ENCODE measurements at places on chromosomes 6 and 20.
A peak's percentile ranks its signal among the peaks of the same experiment; 100 is the strongest.

DNA sequence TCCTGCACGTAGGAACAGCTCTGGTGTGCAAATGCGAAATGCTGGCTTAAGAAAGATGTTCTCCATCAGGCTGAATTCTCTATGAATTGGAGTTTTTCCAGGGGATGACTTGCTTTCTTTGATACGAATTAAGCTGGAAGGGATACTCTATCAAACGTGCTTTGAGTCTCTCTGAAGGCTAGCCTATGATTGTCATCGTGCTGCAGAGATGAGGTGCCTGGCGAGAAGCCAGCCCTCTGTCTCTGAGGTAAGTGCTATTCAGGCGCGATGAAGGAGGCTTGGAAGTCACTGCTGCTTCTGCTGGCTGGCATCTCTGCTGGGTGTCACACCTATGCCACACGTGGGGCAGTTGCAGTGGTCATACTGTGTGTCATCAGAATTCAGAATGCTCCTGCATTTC, 223.7 kb downstream of the TAF4 start:
- no peak for DNase-seq

DNA sequence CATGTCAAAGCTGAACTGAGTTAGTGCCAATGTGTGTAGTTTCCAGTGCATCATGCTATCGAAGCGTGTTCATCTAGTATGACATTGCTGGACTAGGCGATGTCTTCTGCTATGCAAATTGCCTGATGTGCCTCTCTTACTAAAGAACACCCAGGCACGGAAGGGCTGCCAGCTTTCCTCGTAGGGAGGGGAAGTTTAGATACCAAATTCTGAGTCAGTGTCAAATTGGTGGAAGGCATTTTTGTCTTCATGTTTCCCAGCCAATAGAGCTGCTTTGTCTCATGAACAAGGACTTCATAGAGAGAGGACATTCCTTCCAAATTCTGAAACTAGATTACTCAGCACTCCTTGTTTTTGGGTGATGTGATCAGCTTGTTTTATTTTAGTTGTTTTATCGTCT, 320.1 kb downstream of the BTBD3 start:
- no peak for DNase-seq

- no peak for DNase-seq
Observed at GRCh38 chr6:144657691-144658090, 372.6 kb downstream of the UTRN start.

- no peak for DNase-seq
Observed at GRCh38 chr20:25053255-25054031, 4.5 kb downstream of the ACSS1 start.

GRCh38 chr6:26524722-26525370, 13.3 kb upstream of the HMGN4 start:
- no peak for DNase-seq

DNA sequence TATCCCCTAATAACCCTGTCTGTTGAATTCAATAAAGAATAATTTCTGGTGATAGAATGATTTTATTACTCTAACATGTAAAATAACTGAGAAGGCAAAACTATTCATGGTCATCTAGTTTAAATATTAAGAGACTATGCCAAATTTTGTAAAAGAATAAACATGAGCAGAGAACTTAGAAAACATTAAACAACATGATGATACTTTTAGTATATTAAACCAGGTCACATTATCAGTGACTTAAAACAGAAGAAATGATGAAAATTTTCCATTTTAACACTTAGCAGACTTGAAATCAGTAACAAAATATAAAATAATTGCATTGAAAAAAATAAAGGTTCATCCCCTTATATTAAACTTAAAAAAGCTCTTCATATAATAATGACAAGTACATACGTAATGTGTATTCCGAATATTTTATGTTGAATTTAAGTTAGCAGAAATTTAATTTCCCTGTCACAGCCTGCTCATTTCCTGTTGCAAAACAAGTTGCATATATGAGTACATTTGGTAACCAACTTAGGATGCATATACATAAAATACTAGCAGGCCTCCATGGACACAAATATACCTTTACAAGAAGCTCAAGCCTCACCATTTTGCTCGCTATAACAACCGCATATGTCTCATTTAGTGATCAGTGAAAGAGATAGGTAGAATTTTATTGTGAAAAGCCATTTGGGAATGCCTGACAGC, 40.6 kb downstream of the DTNBP1 start:
- no peak for DNase-seq

GRCh38 chr20:2047456-2048092, 53.7 kb upstream of the PDYN start:
- DNase-seq, result no peak

GRCh38 chr20:50020288-50020687, 37.5 kb downstream of the SNAI1 start:
- no peak for DNase-seq

GRCh38 chr6:11974089-11974488, 38.0 kb upstream of the HIVEP1 start:
- no peak for DNase-seq

DNA sequence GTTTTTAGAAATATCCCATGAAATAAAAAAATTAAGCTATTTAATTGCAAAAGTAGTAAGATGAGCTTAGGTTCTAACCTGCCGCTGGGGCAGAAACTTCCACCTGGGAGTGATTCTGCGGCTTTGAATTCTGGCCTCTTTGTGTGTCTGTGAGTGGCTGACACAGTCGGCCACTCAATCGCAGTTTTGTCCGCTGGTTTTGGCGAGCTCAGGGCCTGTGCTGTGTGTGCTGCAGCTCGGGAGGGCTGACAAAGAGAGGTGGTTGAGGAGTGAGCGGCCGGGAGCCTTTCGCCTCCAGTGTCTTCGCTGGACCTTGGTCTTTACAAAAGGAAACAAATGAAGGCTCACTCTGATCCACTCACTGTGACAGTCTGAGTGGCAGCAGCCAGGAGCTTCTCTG, 128.4 kb downstream of the TIAM2 start:
- DNase-seq, result no peak

- DNase-seq, result peak; percentile 6
Observed at GRCh38 chr20:52190437-52191131, 995 bp downstream of the ZFP64 start.

DNA sequence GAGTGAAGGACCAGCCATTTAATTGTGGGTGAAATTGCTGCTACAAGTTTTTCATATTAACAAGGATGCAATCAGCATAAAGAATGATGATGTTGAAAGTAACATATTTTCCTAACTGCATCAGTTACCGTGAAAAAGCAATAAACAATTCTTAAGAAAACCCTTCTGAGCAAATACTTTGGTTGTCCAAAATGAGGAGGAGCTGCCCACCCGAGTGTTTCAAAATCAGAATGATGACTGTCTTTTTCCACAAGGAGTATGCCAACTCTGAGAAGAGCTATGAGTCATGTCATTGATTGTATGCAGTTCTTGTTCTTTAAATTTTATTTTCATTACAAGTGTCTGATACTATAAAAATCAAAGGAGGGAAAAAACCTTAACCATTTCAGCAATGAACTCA, 470.5 kb downstream of the COL12A1 start:
- DNase-seq, result no peak

GRCh38 chr20:20085812-20086211, 33.5 kb downstream of the CFAP61 start:
- DNase-seq, result no peak

GRCh38 chr6:88301888-88302768, 136.0 kb upstream of the CNR1 start:
- no peak for DNase-seq

DNA sequence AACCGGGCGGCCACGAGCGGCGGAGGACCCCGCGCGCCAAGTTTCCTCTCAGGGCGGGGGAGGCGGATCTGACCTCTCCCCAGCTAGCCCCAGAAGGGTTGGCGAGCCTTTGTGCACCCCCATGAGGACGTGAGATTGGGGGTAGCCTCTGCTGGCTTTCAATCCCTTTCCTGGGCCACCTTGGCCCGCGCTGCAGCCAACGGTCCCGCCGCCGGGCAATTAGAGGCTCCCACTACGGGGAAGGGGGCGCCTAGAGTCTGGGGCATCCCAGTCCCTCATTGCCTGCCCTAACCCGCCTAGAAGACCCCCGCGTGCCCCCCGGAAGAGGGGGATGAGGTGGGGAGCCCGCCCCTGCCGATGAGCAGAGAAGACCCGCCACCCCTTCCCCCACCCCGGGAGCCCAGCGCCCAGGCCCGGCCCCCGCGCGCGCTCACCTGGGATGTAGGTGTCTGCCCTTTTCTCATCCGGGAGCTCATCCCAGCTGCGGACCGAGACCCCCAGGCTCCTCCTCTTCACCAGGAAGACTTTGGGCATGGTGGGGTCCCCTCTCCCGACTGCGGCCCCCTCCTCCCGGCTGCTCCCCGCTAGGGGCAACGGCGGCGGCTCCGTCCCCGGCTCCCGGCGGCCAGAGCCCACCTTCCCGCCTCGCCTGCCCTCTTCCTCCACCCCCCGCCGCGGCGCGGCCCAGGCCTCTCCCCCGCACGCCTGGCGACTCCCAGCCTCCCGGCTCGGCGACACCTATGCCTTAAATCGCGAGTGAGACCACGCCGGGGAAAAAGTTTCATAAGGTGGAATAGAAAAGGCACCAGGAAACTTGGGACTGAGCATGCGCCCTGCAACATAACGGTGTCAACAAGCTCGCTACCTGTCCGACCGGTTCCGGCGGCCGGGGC, at the start of gene OVOL2:
TSS of gene OVOL2 (minus strand) at position 816 of the 893 bp plus-strand sequence. CDS start at position 534, 282 bp downstream.
- DNase-seq, result no peak

DNA sequence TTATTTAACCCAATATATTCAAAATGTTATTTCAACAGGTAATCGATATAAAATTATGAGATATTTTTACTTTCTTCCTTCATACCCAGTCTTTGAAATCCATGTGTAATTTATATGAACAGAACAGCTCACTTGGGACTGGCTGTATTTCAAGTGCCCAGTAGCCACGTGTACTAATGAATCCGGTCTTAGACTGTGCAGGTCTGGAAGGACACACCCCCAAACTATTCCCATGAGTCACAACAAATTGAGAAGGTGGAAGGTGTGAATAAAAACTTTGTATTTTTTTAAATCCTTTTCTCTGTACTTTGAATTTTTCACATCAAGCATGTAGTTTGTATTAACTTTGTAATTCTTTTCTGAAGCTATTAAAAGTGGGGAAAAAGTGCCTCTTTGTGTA, 2.8 kb downstream of the UNC5CL start:
- no peak for DNase-seq

DNA sequence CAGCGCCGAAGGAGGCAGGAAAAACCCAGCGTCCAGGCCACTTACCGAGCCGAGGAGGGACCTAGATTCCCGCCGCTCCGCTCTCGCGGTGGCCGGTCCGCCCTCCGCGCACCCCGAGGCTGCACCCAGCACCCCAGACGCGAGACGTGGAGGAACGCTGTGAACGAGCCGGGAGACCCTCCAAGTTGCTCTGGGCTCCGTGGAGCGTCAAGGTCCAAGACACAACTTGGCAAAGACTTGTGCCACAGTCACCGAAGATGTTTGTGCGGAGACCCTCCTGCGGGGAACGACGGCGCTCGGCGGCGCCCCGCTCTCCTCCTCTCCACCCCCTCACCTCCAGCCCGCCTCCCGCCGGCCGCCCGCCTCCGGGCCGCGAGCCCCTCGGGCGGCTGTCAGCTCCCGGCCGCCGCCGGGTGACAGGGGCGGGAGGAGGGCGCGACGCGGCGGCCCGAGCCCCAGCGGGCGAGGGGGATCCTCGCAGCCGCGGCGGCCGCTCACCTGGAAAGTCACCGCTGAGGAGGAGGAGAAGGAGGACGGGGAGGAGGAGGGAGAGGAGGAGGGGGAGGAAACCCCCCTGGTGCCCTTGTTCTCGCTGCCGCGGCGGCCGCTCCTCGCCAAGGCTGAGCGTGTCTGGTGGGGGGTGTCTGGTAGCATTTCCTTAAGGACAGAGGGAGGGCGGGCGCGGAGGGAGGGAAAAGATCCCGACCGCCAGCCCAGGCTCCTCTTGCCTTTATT, 637 bp upstream of the HIVEP2 start:
- peak; percentile 44 for DNase-seq

- DNase-seq, result no peak
Observed at GRCh38 chr6:132728616-132729015, 14.8 kb upstream of the VNN1 start.

DNA sequence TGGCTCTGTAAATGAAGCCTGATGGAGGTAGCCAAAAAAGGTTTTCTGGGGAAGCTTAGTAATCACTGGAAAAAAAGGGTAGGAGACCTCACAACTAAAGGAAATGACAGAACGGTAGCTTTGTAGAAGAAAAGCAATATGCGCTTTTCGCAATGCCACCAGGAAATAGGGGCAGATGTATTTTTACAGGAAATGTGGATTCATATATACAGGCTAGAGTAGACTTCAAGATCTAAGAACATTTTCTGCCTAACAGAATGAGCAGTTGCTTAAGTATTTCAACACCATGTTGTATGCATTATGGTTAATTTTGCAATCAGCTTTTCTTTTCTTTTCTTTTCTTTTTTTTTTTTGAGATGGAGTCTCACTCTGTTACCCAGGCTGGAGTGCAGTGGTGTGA, 219.6 kb downstream of the CD83 start:
- DNase-seq, result no peak

DNA sequence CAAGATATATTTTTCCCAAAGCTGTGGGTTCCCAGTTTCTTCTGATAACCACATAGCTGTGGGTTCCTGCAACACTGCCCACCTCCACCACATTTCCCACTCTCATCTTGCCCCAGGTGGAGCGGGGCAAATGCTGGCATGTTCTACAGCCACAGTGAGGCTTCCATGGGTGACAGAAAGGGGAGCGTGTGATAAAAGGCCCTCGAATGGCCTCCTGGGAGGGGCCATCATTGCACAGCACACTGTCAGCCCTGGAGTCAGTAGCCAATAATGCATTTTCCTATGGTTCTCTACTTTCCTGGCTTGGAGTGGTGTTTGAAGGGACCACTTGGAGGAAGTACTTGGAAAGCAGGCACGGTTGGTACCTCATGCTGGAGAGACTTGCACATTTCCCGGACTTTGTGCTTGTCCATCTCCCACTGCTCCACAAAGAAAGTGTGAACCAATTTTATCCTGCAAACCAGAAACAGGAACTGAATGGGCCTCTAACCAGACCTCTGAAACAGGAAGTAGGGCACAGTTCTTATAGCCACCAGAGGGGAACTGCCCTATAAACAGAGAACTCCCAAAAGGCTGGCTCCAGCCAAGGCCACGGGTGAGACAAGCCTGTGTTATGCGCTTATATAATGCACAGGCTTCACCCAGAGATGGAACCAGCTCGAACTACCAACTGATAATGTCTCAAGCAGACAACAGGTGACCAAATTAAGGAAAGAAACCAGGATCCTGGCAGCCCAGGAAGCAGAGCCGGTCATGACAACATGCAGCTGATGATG, 8.6 kb downstream of the MAP3K5 start:
- DNase-seq, result no peak

- no peak for DNase-seq
Observed at GRCh38 chr20:57736738-57737347, 27.0 kb upstream of the PMEPA1 start.

GRCh38 chr6:165910184-165910966, 247.3 kb upstream of the PDE10A start:
- no peak for DNase-seq

DNA sequence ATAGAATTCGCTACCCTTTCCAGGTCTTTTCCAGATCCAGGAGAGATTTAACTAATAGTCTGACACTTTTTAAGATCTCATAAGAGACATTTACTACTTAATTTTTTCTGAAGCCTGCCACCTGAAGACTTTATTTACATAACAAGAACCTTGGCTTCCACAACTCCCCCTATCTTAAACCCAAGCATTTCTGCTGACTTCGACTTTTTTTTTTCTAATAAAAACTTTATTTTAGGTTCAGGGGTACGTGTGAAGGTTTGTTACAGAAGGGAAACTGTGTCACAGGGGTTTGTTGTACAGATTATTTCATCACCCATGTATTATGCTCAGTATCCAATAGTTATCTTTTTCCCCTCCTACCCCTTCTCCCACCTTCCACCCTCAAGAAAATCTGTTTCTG, 64.9 kb upstream of the OR14J1 start:
- DNase-seq, result no peak
